ENCODE measurements at places on chromosomes 4 and X. TPM values are rescaled to one million over a fixed set of nuclear protein-coding genes. Genes with fewer than 3 reads are reported as not detected.

Gene CA5B
- total RNA-seq, result 8.0 TPM

Gene JAKMIP1
- total RNA-seq, result 12.3 TPM

Gene FRAS1
- not detected for total RNA-seq

GRCh38 chrX:110569506-110569905 lies 210.9 kb downstream of the RTL9 start:
- DNase-seq, result no peak
- H3K27ac ChIP-seq, result no peak overlapping the region
- H3K27me3 ChIP-seq, result no peaks in the 10 kb centered on the region

Gene STX18
- 30.8 TPM for total RNA-seq

- H3K27me3 ChIP-seq, result no peaks in the 10 kb centered on the region
- no peak for DNase-seq
- peaks cover 30% of the 10 kb centered on the region for H3K4me1 ChIP-seq
- no peak overlapping the region for H3K27ac ChIP-seq
- peaks cover 6% of the 10 kb centered on the region for H3K36me3 ChIP-seq
Observed at GRCh38 chr4:6900956-6901355, 8.7 kb upstream of the TBC1D14 start.

Gene ARMCX2
- 9.9 TPM for total RNA-seq

Gene NEIL3
- total RNA-seq, result 18.2 TPM

GRCh38 chr4:157048248-157048647 lies 27.7 kb upstream of the GLRB start:
- H3K36me3 ChIP-seq, result no peaks in the 10 kb centered on the region
- H3K27ac ChIP-seq, result no peak overlapping the region
- DNase-seq, result no peak
- H3K4me3 ChIP-seq, result no peak overlapping the region
- no peaks in the 10 kb centered on the region for H3K27me3 ChIP-seq
- no peaks in the 10 kb centered on the region for H3K4me1 ChIP-seq

DNA sequence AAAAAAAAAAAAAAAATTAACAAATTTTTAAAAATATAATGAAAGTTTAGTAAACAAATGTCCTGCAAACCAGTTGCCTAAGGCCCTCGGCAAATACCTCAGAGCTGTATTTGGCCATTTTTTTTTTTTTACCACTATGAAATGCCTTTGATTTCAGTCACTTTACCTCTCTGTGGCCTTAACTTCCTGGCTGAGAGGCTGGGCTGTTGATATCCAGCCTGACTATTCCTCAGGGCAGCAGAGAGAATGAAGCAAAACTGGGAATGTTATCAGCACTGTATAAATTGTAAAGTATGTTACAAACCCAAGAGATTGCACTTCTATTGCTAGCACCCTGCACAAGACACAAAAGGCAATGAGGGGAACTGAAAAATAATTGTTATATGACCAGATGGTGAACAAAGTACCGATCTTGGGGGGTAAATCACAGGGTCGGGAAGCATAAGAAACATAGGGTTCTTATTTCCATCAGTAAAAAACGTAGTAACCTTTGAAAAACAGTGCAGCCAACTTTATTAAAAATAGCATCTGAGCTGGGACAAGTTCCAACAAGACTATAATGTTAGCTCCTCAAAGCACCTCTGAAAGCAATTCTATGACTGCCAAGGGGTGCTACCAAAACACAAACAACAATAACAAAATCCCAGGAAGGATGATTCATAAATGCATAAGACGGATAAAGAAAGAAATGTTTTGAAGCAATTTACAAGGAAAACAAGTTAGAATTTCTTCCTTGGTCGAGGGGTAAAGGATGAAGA lies 18.1 kb downstream of the USP46 start:
- DNase-seq, result no peak
- no peaks in the 10 kb centered on the region for H3K36me3 ChIP-seq
- peaks cover 21% of the 10 kb centered on the region for H3K4me1 ChIP-seq
- no peak overlapping the region for H3K4me3 ChIP-seq

Gene CSAG1
- not detected for total RNA-seq

DNA sequence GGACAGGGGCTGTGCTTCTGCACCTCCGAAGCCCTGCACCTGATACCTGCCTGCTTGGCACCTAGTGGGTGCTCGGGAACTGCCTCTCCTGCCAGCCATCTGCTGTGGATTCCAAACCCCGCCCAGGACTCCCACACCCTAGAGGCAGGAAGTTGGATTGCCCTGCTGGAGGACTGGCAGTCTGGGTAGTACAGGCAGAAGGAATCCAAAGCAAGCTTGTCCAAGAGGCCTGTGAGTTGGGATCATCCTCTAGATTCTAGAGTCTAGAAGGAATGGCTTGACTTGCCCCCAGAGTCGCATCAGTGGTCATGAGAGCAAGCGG lies 64.6 kb upstream of the MTM1 start:
- peaks cover 8% of the 10 kb centered on the region for H3K36me3 ChIP-seq
- H3K27me3 ChIP-seq, result no peaks in the 10 kb centered on the region
- peaks cover 4% of the 10 kb centered on the region for H3K4me1 ChIP-seq
- no peak overlapping the region for H3K27ac ChIP-seq

Gene RAB41
- total RNA-seq, result not detected

DNA sequence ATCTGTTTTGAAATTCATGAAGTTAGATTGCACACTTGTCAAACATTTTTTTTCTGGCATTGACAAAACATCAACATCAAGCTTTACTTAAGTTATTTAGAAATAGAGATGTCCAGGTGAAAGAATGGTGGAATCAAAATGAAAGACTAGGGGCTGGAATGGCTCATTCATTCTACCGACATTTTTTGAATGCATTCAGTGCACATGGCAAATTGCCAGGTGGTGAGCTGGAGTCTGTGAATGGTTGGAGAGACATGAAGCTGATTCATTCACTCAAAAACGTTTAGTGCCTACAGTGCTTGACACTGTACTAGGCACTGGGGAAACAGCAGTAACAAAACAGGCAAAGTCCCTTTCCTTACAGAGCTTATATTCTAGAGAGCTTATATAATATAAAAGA lies 292.4 kb downstream of the PPP1R2C start:
- DNase-seq, result no peak
- peaks cover 2% of the 10 kb centered on the region for H3K27me3 ChIP-seq
- H3K27ac ChIP-seq, result no peak overlapping the region
- no peaks in the 10 kb centered on the region for H3K36me3 ChIP-seq
- H3K4me1 ChIP-seq, result no peaks in the 10 kb centered on the region

GRCh38 chr4:173237152-173237551 lies 68.5 kb downstream of the GALNT7 start:
- no peak overlapping the region for H3K27ac ChIP-seq
- H3K4me3 ChIP-seq, result no peak overlapping the region
- DNase-seq, result no peak
- peaks cover 2% of the 10 kb centered on the region for H3K36me3 ChIP-seq

Gene ABLIM2
- total RNA-seq, result 0.60 TPM

GRCh38 chrX:142663330-142664095 lies 362.2 kb upstream of the SPANXN4 start:
- H3K27me3 ChIP-seq, result no peaks in the 10 kb centered on the region
- no peak for DNase-seq
- H3K36me3 ChIP-seq, result no peaks in the 10 kb centered on the region
- H3K4me3 ChIP-seq, result no peak overlapping the region
- H3K27ac ChIP-seq, result no peak overlapping the region

- no peak for DNase-seq
- H3K27ac ChIP-seq, result no peak overlapping the region
- no peak overlapping the region for H3K4me3 ChIP-seq
- H3K4me1 ChIP-seq, result no peaks in the 10 kb centered on the region
- no peaks in the 10 kb centered on the region for H3K27me3 ChIP-seq
- H3K36me3 ChIP-seq, result no peaks in the 10 kb centered on the region
Observed at GRCh38 chr4:167379076-167379835, 145.0 kb upstream of the SPOCK3 start.

Gene MSL3
- total RNA-seq, result 32.5 TPM

- H3K27ac ChIP-seq, result no peak overlapping the region
- no peak for DNase-seq
- H3K27me3 ChIP-seq, result no peaks in the 10 kb centered on the region
- peaks cover 6% of the 10 kb centered on the region for H3K4me1 ChIP-seq
- H3K36me3 ChIP-seq, result peaks cover 26% of the 10 kb centered on the region
Observed at GRCh38 chr4:118751629-118752323, 66.6 kb downstream of the METTL14 start.

Gene OPHN1
- total RNA-seq, result 0.21 TPM

DNA sequence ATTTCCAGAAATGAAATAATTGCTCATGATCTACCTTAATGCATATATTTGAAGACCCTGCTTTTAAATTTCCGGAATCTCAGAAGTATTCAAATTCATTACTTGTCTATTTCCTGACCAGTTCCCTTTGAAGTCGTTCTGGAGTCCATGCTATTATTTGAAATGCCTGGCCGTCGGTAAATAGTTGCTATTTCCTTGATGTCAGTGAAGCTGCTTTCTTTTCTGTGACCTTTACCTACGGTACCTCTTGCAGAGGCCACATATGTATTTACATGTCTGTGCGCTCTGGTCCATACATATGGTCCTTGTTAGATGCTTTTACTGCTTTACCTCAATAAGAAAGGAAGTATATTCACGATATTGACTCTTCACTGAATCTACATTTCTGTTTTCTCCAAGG lies 199.7 kb downstream of the PAPSS1 start:
- H3K36me3 ChIP-seq, result no peaks in the 10 kb centered on the region
- H3K27me3 ChIP-seq, result no peaks in the 10 kb centered on the region
- no peaks in the 10 kb centered on the region for H3K4me1 ChIP-seq
- DNase-seq, result no peak
- no peak overlapping the region for H3K4me3 ChIP-seq

Gene TCEAL7
- total RNA-seq, result not detected

DNA sequence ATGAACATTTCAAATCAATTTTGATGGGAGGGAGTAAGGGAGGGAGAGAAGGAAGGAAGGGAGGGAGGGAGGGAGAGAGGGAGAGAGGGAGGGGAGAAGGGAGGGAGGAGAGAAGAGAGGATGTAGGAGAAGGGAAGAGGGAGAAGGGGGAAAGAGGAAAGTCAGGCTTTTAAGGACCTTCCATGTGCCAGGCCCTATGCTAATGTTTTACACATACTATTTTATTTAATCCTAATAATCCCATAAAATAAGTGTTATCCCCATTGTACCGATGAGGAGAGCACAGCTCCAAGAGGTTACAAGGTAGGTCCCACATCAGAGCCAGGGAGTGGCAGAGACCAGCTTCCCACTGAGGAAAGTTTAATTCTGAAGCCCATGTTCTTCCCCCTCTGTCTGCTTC lies 341.9 kb downstream of the RAB28 start:
- no peak overlapping the region for H3K4me3 ChIP-seq
- no peaks in the 10 kb centered on the region for H3K27me3 ChIP-seq
- H3K4me1 ChIP-seq, result no peaks in the 10 kb centered on the region
- no peak overlapping the region for H3K27ac ChIP-seq

Gene UGT2B28
- not detected for total RNA-seq

Gene TECRL
- not detected for total RNA-seq

- DNase-seq, result no peak
- no peaks in the 10 kb centered on the region for H3K27me3 ChIP-seq
- no peaks in the 10 kb centered on the region for H3K36me3 ChIP-seq
- no peaks in the 10 kb centered on the region for H3K4me1 ChIP-seq
- H3K4me3 ChIP-seq, result no peak overlapping the region
Observed at GRCh38 chr4:186676531-186677161, 47.0 kb downstream of the FAT1 start.

DNA sequence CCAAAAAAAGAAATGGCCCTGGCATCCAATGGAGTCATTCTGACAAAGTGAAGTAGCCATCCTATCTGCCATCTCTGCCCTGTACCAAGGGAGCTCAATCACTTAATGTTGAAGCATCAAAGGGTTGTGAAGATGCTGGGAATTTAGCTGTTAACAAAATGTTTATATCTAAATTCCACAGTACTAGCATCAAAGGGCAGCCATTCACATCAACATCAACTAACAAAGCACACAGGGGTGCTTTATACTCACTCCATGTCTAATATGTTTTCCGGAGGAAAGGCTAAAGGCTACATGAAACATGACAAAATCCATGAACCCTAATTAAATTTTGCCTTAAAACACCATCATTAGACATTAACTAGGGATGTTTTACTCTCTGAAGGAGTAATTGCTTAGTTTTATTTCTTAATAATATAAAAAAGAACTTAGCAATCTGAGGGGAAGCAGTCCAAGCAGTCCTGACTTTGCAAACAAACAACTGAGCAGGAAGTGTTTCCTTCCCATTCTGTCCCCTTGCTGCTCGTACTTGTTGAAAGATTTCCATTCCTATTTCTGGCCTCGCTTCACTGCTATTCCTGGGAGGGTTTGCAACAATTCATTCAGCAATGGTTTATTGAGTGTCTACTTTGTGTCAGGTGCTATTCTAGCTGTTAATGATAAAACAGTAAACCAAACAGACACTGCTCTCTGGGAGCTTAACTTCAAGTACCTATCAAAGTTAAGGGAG lies 208.6 kb upstream of the SLC7A11 start:
- H3K4me3 ChIP-seq, result no peak overlapping the region
- H3K4me1 ChIP-seq, result no peaks in the 10 kb centered on the region
- no peak overlapping the region for H3K27ac ChIP-seq

GRCh38 chr4:70838666-70839588 lies 763 bp downstream of the GRSF1 start:
- peak overlapping the region; percentile 92 for H3K4me3 ChIP-seq
- peak overlapping the region; percentile 96 for H3K27ac ChIP-seq
- H3K36me3 ChIP-seq, result peaks cover 33% of the 10 kb centered on the region
- no peaks in the 10 kb centered on the region for H3K27me3 ChIP-seq

DNA sequence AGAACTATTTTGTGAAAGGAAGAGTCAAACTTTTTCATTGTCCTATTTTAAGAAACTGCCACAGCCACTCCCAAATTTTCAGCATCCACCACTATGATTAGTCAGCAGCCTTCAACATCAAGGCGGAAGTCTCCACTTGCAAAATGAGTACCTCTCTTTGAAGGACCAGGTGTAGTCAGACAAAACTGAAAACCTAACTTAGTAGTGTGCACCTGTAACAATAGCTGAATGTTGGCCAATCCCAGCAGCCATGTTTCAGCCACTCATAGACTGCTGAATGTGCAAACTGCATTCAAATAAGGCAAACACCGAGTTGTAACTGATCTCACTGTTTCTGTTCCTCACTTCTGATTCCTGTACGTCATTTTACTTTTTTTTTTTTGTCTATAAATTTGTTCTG lies 341.1 kb downstream of the IL15 start:
- H3K36me3 ChIP-seq, result no peaks in the 10 kb centered on the region
- no peak overlapping the region for H3K27ac ChIP-seq
- no peak for DNase-seq
- H3K27me3 ChIP-seq, result no peaks in the 10 kb centered on the region
- H3K4me1 ChIP-seq, result no peaks in the 10 kb centered on the region

DNA sequence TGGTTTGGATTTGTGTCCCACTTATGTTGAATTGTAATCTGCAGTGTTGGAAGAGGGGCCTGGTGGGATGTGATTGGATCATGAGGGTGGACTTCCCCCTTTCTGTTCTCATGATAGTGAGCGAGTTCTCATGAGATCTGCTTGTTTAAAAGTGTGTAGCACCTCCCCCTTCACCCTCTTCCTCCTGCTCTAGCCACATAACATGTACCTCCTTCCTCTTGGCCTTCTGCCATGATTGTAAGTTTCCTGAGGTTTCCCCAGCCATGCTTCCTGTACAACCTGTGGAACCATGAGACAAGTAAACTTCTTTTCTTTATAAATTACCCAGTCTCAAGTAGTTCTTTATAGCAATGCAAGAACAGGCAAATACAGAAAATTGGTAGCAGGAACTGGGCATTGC lies 138.7 kb downstream of the INPP4B start:
- peaks cover 26% of the 10 kb centered on the region for H3K4me1 ChIP-seq
- H3K27ac ChIP-seq, result peak overlapping the region; percentile 10
- no peak overlapping the region for H3K4me3 ChIP-seq
- DNase-seq, result no peak
- H3K27me3 ChIP-seq, result no peaks in the 10 kb centered on the region
- peaks cover 22% of the 10 kb centered on the region for H3K36me3 ChIP-seq

Gene FABP2
- not detected for total RNA-seq

Gene HELQ
- total RNA-seq, result 11.9 TPM

Gene MAGIX
- total RNA-seq, result 2.1 TPM

Gene RNF212
- 0.85 TPM for total RNA-seq
